ENCODE measurements at places on chromosomes 1 and 21.

- peak; percentile 52 for DNase-seq
These were observed 39.6 kb upstream of the KANK4 start for GRCh38 chr1:62358665-62359373.

DNA sequence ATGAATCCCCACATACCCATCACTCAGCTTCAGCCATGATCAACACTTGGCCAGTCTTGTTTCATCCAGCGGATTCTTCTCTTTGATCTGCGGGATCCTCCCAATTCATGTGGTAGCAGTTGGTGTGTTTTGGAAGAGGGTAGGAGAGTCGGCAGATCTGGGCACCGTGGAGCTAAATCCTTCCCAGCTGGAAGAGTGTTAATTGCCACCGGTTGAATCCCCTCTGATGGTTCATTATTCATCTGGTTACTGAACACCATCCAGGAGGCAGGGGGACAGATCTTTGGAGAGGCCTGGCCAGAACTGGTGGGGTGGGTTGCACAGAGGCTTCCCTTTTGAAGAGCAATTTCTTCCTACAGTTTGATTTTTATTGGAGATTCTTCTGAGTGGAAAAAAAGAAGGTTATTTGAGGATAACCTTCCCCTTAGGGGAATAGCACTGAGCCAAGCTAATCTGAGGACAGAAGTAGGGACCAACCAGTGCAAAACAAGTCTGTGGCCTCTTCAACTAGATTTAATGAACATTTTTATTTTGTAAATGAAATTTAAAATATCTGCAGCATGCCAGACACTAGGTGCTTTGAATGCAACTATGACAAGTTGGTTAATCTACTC lies 8.1 kb downstream of the NFASC start:
- no peak for DNase-seq

DNA sequence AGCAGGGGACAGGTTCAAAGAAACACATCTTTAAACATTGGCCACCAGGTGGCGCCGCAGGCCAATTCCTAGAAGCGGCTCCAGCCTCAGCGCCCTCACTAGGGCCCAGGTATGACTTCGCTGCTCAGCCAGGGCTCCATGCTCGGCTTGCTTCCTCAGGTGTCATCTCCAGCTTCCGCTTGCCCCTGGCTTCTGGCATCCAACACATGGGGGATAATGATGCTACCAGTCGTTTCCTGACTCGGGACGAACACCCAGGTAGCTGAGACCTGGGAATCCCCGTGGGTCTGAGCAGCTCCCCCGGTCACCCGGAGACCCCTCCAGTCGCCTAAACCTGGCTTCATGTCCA lies 8.5 kb upstream of the MEX3A start:
- DNase-seq: no peak

DNA sequence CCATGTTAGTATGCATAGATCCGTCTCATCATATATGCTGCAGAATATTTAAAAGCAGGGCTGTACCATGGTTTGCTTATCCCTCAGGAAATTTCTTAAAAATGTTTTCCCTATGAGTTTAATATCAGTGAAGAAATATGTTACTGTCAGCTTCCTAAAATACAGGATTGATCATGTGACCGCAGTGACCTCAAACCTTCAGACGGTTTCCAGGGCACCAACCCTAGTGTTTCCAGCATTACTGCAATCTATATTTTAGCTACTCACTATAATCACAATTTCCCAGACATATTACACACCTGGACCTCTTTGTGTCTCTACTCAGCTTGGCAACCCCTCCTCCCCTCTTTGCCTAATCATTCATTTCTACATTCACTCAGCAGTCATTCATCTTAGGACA lies 7.7 kb upstream of the SDHB start:
- no peak for DNase-seq

- no peak for DNase-seq
These were observed 8.8 kb upstream of the OBSCN start for GRCh38 chr1:228198977-228199590.

GRCh38 chr1:198290089-198290683 lies 133.4 kb downstream of the NEK7 start:
- no peak for DNase-seq

- DNase-seq: peak; percentile 40
These were observed 14.9 kb downstream of the CREG1 start for GRCh38 chr1:167538657-167539056.

DNA sequence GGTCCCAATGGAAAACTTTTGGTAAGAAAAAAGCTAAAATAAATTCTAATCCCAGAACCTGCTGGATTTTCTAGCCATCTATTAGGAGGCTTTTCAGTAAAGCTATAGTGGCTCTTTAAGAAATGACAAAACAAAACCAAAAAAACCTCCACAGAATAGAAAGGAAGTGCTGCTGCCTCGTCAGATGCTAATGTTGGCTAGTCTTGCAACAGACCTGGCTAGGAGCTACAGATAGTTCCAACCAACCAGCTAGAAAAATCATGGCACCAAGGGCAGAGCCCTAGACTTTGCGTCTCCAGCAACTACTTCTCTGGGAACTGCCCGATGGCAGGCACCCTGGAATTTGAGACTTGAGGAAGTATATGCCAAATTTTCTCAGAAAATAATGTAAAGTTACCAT lies 7.6 kb downstream of the CD101 start:
- no peak for DNase-seq

- DNase-seq: no peak
These were observed 34.3 kb upstream of the GALNT2 start for GRCh38 chr1:230032516-230033281.

DNA sequence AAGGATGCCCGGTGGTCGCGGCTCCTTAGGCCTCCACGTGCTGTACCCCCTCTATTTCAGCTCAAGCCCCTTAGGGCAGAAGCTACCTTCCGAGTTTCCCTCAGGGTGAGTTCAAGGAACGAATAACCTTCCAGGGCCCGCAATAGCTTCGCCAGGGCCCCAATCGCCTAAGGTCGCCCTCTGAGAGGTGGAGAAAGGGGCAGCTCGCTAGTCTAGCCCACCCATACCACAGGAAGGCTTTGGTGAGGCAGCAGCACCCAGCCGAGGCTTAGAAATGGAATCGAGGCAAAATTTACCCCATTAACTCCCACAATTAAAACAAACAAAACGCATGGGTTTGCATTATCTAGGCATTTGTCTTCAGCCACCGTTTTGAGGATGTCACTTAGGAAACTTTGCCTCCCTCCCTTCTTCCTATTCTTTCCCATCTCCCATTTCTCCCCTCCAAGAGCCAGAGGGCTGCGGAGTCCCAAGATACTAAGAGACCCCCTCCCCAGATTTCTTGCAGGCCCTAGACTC lies 954 bp downstream of the WNT2B start:
- no peak for DNase-seq

- DNase-seq: no peak
These were observed 53.0 kb downstream of the PBX1 start for GRCh38 chr1:164611754-164612642.

DNA sequence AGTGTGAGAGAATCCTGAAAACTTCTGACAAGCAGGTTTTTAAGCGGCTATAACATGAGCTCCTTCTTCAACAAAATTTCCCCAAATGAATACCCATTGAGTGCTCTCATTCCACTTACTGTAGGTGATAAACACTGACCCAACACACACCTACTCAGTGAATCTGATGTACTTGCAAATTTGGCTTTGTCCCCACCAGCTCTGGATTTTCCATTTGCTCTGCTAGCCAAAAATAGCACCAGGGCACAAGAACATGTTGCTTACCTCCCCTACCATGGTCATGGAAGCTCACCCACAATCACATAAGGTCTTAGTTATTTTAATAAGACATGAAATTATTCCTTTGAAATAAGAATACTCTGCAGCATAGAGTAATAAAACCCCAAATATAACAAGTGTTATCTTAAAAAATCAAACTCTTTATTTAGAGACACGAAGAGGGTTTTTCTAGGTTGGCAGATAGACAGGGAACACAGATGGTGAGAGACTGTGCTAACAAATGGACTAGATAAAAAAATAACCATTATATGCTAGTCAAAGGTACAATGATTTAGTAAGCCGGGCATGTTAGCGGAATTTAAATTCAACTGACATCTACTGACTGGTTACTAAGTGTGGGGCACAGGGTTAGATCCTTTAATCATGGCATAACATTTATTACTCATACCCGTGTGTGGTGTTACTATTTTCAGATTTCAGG lies 291.9 kb downstream of the KCNH1 start:
- DNase-seq: no peak

GRCh38 chr1:160534823-160535605 lies 12.0 kb upstream of the SLAMF6 start:
- no peak for DNase-seq

DNA sequence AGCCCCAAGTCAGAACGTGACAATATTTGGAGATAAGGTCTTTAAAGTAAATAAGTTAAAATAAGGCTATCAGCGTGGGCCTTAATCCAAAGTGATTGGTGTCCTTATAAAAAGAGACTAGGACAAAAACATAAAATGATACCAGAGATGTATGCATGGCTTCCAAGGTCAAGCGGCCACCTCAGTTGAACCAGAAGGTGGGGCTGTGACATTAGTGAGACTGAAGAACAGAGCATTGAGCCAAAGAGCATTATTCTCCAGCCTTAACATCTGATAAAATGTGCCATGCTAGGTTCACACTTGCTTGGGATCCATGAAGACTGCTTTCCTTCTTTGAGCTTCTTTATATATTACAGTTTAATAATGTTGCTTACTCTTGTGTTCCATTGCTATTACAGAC lies 554.6 kb downstream of the PLA2G4A start:
- no peak for DNase-seq

DNA sequence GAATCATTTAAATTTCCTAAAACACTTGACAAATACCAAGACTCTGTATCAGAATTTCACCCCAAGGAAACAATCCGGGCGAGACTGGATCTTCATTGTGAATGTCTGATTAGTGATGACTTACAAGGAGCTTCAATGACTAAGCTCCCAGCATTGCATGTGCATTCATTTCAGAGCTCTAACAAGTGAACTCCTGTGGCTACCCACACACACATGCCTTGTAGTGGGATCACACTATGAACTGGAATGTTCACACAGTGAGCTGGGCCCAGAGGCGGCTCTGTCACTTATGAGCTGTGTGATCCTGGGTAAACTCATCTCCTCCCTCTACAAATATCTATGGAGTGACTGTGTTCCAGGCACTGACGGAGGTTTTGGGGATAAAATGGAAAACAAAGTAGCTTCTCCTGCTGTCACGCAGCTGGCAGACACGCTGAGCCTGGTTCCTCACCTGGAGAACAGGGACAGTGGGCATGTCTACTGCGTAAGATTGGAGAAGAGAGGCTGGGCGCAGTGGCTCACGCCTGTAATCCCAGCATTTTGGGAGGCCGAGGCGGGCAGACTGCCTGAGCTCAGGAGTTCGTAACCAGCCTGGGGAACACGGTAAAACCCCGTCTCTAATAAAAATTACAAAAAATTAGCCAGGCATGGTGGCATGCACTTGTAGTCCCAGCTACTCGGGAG lies 56.9 kb downstream of the CLSTN1 start:
- DNase-seq: no peak

DNA sequence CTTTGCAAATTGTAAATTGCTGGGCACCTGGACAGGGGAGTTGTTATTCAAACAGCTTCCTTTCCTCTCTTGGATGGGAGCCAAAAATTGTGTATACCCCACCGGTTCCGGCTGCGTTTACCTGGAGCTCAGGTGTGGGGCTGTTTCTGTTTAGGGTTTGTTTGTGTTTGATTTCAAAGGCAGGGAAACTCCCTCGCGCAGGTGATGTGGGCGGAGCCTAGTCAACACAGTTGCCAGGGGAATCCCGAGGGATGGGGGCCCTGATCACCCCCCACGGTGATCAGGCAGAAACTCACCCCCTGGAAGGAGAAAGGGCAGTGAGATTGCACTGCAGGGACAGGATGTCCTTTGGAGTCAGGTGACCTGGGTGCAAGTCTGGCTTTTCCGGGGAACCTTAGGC lies 28.3 kb downstream of the CDCP2 start:
- no peak for DNase-seq

DNA sequence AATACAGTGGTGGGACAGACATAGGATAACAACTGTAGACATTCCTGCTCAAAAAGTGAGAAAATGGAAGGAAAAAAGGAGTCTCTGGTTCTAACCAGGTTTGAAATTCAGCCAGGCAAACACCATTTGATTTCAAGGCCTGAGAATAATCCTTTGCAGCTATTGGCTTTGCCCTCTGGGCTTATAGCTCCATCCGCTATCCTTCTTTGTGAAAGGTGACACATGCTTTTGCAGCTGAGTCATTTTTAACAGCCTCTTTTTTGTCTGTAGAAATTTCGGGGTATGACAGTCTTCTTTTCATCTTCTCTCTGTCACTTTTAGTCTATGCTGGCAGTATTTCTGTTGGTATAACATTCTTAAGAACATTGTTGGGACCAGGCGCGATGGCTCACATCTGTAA lies 16.2 kb downstream of the SDHC start:
- no peak for DNase-seq

- no peak for DNase-seq
These were observed 84.5 kb upstream of the RGS4 start for GRCh38 chr1:162984699-162985098.

GRCh38 chr1:245583081-245583480 lies 428.3 kb downstream of the KIF26B start:
- DNase-seq: no peak

DNA sequence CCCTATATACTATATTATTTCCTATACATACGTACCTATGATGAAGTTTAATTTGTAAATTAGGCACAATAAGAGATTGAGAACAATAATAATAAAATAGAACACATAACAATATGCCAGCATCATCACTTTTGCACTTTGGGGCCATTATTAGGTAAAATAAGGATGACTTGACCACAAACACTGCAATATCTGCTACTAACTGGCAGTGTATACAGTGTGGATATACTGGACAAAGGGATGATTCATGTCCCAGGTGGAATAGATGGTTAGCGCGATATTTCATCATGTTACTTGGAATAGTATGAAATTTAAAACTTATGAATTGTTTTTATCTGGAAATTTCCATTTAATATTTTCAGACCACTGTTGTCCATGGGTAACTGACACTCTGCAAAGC lies 35.4 kb upstream of the TXLNA start:
- no peak for DNase-seq

DNA sequence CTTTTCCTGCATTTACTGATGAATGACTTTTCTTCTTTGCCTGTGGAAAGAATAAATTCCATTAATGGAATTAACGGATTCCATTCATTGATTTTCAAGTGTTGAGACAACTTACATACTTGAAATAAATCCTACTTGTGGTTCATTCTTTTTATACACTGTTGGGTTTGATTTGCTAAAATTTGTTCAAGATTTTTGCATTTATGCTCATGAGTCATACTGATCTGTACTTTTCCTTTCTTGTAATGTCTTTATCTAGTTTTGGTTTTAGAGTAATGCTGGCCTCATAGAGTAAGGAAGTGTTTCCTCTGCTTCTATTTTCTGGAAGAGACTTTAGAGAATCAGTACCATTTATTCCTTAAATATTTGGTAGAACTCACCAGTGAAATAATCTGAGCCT lies 14.4 kb downstream of the UROD start:
- DNase-seq: no peak

- no peak for DNase-seq
These were observed 127.1 kb upstream of the C1orf105 start for GRCh38 chr1:172293429-172293828.

GRCh38 chr1:170010443-170010842 lies 64.1 kb downstream of the KIFAP3 start:
- DNase-seq: no peak

- no peak for DNase-seq
These were observed 1.1 kb downstream of the C2CD2 start for GRCh38 chr21:41952568-41953248.

- DNase-seq: no peak
These were observed 30.9 kb downstream of the DNAI4 start for GRCh38 chr1:66893712-66894111.

GRCh38 chr1:205449254-205449749 lies 6.5 kb downstream of the BLACAT1 start:
- DNase-seq: no peak

All from vagina (tissue), 2 donors.